ENCODE measurements at places on chromosomes 7 and 10. TPM values are rescaled to one million over a fixed set of nuclear protein-coding genes. Genes with fewer than 3 reads are reported as not detected.

- no peak for DNase-seq
Observed at GRCh38 chr7:156238366-156239133, 402.0 kb upstream of the RNF32 start.

DNA sequence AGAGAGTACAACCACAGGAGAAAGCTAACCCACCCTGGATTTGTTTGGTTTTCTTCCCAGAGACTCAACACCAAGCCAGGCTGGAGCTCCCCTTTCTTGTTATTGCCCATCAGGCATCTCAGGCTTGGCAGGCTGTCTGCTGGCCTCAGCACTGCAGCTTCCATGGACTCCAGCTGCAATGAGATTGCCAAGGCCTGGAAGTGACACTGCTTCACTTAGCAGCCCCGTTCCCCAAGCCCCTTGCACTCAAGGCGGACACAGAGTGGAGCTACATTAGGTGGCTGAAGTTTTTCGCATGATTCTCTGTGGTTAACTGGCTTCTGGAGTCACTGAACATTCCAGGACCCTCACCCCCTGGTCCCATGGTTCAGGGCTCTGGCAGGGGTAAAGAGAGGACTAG, 163.1 kb upstream of the GDF10 start:
- no peak for DNase-seq

GRCh38 chr7:95199779-95200558, 124.4 kb downstream of the PON1 start:
- DNase-seq: no peak

- DNase-seq: peak; percentile 17
Observed at GRCh38 chr7:129438839-129439651, 4.8 kb downstream of the STRIP2 start.

DNA sequence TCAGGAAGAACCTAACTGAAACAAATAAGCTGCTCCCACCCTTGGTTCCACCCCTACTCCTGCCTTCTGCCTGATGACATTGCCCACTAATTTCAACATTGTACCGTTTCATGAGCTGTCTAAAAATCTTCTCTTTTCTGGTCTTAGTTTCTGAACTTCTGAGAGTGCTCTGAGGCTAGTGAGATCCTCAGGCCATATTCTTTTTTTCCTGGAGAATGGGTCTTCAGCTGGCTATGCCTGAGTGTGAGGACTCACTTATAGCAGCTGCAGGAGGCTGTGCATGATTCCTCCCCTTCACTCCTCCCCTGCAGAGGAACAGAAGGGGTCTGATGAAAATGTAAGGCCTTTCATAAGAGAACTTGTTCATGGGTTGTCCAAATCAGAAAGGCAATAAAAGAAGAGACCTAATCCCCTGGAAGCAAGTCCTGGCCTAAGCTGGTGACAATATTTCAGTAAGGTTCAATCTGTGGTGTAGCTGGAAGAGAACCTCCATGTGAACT, 11.1 kb downstream of the HOXA4 start:
- DNase-seq: no peak

DNA sequence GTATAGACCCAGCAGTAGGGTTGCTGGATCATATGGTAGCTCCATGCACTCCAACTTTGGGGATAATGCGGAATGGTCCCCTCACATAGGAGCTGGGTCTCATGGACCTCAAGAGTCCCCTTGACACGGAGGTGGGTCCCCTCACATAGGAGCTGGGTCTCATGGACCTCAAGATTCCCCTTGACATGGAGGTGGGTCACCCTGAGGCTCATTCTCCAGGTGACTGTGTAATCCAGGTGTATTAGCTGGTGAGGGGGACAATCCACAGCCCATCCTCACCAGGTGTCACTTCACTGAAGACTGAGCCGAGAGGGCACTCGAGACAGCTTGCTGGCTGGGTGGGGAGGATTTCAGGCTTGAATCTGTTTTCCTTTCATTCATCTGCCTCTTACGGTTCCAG, 121.9 kb downstream of the PTPN20 start:
- DNase-seq: no peak

DNA sequence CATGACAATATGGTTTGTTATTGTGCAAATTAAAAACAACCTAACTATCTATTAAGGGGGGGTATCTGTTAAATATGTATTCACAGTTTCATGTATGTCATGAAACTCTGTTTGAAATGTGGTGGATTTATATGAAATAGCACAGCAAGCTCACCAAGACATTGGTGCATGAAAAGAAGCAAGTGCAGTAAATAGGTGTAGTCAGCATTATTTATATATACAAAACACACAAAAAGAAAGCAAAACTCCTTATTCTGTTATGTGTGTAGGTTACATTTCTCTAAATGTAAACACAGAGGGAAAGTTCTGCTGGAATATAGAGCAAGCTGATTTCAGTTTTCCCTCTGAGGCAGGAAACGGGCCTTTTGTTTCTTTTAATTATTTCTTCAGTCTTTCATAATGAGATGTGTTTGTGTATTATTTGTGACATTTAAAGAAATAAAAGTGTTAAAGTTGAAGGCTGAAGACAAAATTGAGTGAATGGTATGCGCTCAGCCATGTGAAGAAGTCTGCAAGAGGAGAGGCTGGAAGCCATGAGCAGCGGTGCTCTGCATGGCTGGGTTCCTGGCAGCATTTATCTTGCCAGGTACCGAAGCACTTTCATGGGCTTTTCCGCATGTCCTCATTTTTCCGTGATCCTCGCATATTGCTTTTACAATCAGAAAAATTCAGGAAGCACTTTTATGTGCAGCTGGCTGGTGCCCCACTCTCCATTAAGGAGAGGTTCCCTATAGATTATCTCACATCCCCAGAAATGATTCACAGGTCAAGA, 38.5 kb downstream of the GRID1 start:
- DNase-seq: no peak

DNA sequence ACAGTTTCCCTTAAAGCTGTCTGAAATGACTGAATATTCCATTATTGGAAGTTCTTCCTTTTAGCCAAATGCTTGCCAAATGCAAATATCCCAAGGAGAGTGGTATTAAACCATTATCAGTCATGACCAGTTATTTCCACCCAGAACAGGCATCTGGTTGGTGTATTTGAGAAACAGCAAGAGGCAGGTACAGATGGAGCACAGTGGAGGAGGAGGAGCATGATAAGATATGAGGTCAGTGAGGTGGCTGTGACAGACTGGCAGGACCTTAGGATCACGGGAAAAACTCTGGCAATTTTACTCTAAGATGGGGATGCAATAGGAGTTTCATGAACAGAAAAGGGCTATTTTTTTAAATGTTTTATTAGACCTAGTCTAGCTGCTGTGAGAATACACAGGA, 6.4 kb downstream of the HEPACAM2 start:
- no peak for DNase-seq

DNA sequence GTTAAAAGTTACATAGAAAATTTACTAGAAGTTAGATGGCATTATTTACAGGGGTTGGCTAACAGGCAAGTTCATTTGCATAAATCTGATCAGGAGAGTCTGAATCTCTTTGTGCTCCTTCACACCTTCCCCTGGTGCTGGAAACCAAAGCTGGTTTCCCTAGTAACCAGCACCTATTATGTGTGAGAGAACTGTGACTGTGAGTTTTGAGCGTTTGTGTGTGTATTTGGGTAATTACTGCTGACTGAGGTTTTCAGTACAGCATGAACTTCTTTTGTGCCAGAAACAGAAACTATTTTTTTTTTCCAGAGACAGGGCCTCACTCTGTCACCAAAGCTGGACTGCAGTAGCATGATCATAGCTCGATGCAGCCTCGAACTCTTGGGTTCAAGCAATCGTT, 10.3 kb upstream of the IFIT1B start:
- no peak for DNase-seq

DNA sequence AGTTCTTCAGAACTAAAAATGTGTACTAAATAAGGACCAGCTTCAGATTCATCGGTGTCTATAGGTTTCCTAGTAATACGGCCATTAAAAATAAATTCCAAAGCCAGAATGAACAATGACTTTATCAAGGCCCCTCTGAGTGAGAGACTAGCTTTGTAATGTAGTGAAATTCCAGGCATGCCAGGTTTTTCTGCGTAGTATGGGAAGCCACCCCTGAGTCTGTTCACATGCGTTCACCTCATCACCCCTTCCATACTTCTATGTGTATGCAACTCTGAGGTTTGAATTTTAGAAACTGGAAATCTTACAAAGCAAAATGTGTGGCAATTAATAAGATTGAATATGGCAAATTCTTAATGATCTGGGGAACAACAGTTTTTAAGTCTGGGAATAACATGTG, 24.5 kb downstream of the RNF32 start:
- DNase-seq: no peak

DNA sequence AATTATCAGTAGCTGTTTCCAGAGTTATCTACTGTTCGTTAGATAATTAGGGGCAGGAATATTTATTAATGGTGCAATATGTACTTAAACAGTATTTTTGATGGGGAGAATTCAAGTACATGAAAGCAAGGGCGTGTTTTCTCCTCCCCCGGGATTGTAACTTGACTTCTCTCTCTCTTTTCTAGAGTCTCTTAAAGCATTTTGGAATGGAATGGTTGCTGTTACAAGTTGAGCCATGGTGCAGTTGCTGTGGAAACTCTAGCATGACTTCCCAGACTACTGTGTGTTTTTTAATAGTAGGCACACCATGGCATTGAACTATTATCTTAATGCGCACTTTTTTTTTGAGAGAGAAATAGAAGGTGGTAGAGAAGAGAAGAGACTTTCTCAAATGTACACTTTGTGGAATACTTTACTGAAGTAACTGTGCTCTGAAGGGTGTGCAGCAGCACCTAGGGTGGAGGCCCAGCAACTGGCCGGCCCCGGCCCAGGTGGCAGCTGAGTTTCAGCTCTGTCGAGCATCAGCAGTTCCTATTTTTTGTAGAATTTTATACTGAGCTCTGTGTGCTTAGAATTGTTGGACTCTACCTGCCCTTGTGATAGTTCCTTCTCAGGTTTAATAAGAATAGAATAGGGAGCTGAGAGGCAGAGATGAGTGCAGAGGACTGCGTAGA, 64.4 kb downstream of the CCNY start:
- DNase-seq: no peak

GRCh38 chr7:100413346-100413745, 15.2 kb downstream of the ZCWPW1 start:
- DNase-seq: no peak

- no peak for DNase-seq
Observed at GRCh38 chr7:41835976-41836530, 133.2 kb upstream of the INHBA start.

- peak; percentile 65 for DNase-seq
Observed at GRCh38 chr10:62083412-62084267, 182.1 kb downstream of the ARID5B start.

DNA sequence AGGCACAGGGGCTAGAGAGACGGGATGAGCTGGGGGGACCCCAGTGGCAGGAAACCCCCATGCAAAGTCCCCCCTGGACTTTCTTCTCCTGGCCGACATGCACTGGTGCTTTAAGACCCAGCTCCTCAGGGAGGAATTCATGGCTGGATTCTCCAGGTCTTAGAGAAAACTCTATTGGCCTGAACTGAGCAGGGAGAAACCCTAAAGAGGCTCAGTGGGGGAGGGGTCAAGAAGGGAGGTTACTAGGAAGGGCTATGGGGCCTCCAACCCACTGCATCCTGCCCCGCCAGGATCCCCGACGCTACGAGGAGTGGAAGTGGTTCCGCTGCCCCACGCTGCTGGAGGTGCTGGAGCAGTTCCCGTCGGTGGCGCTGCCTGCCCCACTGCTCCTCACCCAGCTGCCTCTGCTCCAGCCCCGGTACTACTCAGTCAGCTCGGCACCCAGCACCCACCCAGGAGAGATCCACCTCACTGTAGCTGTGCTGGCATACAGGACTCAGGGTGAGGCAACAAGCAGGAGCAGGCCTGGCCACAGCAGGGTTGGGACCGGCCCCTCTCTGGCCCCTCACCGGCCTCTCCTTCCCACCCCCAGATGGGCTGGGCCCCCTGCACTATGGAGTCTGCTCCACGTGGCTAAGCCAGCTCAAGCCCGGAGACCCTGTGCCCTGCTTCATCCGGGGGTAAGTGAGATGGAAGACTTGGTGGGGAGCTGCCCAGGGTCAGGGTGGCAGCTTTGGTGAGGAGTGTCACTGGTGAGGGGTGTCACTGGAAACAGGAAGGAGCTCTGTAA, 13.8 kb downstream of the ATG9B start:
- DNase-seq: peak; percentile 9

DNA sequence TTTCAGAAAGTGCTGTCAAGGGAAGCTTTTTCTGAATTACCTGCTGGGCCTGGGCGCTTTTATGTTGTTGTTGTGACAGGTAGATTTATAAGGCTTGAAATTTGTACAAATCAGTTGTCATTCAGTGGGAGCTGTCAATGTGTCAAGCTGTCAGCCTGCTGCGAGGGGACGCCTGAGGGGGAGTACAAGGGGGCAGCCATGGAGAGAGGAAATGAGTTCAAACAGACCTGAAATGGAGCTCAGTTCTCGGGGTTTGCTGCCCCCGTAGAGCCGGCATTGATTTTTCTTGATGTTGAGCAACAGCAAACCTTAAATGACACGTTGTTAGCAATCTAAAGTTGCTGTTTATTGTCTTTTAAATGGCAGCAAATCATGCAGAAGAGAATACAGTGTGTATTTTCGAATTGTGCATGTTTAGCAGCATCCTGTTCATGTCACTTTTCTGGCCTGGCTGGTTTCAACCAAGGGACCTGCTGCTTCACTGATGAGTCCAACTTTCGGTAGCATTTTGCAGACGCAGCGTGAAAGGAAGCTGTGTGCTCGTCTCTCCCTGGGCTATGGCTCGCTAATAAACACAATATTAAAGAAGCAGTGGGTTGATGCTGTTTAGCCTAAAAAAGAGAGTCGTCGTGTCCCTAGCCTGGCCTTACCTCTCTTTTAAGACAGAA, 166.5 kb downstream of the LRMDA start:
- DNase-seq: no peak

DNA sequence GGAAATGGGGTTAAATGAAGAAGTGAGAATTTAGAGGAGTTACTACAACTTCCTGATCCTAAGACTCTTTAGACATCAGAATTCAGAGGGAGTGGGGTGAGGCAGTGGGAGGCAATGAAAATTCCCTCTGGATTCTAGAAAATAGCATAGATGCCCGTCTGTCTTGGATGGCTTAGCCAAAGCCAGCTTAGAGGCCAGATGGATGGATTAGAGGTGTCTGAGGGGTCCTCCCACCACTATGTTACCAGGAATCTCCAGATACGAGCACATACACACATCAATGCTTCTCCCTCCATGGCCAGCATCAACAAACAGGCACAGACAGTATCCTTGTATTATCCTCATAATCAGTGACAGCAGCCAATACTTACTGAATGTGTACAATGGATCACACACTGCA, 418.1 kb downstream of the PLXNA4 start:
- no peak for DNase-seq

PIK3CG gene
- total RNA-seq: not detected

IFIT1B gene
- total RNA-seq: not detected

ODAD2 gene
- 3.9 TPM for total RNA-seq

ZNF107 gene
- 0.92 TPM for total RNA-seq

PLCE1 gene
- 1.5 TPM for total RNA-seq

NPSR1 gene
- total RNA-seq: not detected

ANKRD22 gene
- not detected for total RNA-seq

GSTO1 gene
- total RNA-seq: 245 TPM

HOXA2 gene
- total RNA-seq: not detected

C10orf105 gene
- total RNA-seq: not detected

OR2A42 gene
- not detected for total RNA-seq

HOXA3 gene
- not detected for total RNA-seq

MBL2 gene
- total RNA-seq: not detected

All from MG63 (cell line).